Upper lobe of right lung (tissue), 1 donor: ENCODE measurements at places on chromosomes 2 and 18. TPM values are rescaled to one million over a fixed set of nuclear protein-coding genes. Genes with fewer than 3 reads are reported as not detected.

The ZNF514 gene
- 19.8 TPM for total RNA-seq

The IFIH1 gene
- total RNA-seq, result 38.1 TPM

The GPR35 gene
- 3.4 TPM for total RNA-seq

The LIPG gene
- 10.2 TPM for total RNA-seq

The MAPK4 gene
- 7.0 TPM for total RNA-seq

The CCL20 gene
- 4.9 TPM for total RNA-seq

The GCA gene
- 64.8 TPM for total RNA-seq

The KIF5C gene
- 0.49 TPM for total RNA-seq

The IL36B gene
- not detected for total RNA-seq

The RAPGEF4 gene
- 21.8 TPM for total RNA-seq

The SOCS6 gene
- total RNA-seq, result 20.9 TPM

The LAMA1 gene
- total RNA-seq, result 1.4 TPM

The PSMA8 gene
- total RNA-seq, result not detected

The KCNJ3 gene
- not detected for total RNA-seq

The ERCC3 gene
- total RNA-seq, result 36.9 TPM

The ITGAV gene
- total RNA-seq, result 67.0 TPM

The MYO5B gene
- 31.6 TPM for total RNA-seq

The MERTK gene
- 17.3 TPM for total RNA-seq

The AKAIN1 gene
- not detected for total RNA-seq

The FBXO15 gene
- total RNA-seq, result 0.81 TPM

The AQP12B gene
- total RNA-seq, result not detected

The LIMS4 gene
- total RNA-seq, result 2.1 TPM

The GCKR gene
- not detected for total RNA-seq

The PRKAG3 gene
- total RNA-seq, result not detected

The TUBA3E gene
- total RNA-seq, result not detected

The DSC3 gene
- 1.6 TPM for total RNA-seq

The LHCGR gene
- total RNA-seq, result not detected

The STEAP3 gene
- total RNA-seq, result 14.1 TPM

The DPY30 gene
- total RNA-seq, result 53.7 TPM

The MBOAT2 gene
- 31.4 TPM for total RNA-seq

The CYP27A1 gene
- total RNA-seq, result 180 TPM

The DUSP2 gene
- 4.4 TPM for total RNA-seq

The PLCD4 gene
- total RNA-seq, result 1.0 TPM

The EIF2AK3 gene
- 23.4 TPM for total RNA-seq

The RAB6C gene
- not detected for total RNA-seq

The CLIP4 gene
- total RNA-seq, result 61.1 TPM

The CTNNA2 gene
- total RNA-seq, result not detected

The TBR1 gene
- not detected for total RNA-seq
